ENCODE measurements at places on chromosomes 2 and 18.

DNA sequence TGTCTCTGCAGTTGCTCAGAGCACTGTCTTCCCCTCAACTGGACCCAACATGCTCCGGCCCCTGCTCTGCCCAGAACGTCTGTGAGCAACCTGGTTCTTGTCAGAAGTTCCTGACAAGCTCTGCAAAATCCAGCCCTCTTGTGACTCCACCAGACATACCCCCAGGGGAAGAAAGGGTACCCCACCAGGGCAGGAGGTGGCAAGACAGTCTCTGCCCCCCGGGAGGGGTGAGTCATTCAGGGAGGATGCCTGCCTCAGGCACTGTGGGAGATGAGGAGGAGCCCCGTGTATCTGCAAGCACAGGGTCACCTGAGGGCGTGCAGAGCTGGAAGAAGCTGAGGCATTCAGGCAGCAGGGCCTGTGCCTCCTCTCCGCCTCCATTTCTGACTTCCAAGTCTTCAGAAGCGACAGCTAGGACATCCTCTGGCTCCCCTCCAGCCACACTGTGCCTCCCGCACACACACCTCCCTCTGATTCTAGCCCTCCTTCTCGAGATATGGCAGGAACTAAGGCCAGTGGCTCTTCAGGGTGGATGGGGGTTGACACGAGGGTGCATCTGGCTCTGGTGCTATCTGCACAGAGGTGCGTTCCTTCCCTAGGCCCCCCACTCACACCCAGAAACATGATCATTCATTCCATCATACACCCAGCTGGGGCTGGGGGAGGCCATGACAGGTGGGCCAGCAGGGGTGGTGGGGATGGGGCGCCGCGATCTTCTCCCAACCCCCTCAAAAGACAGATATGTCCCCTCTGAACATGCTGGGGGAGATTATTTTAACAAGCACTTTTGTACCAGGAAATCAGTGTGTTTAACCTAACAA, 222.2 kb downstream of the CYP26B1 start:
- DNase-seq, result no peak

DNA sequence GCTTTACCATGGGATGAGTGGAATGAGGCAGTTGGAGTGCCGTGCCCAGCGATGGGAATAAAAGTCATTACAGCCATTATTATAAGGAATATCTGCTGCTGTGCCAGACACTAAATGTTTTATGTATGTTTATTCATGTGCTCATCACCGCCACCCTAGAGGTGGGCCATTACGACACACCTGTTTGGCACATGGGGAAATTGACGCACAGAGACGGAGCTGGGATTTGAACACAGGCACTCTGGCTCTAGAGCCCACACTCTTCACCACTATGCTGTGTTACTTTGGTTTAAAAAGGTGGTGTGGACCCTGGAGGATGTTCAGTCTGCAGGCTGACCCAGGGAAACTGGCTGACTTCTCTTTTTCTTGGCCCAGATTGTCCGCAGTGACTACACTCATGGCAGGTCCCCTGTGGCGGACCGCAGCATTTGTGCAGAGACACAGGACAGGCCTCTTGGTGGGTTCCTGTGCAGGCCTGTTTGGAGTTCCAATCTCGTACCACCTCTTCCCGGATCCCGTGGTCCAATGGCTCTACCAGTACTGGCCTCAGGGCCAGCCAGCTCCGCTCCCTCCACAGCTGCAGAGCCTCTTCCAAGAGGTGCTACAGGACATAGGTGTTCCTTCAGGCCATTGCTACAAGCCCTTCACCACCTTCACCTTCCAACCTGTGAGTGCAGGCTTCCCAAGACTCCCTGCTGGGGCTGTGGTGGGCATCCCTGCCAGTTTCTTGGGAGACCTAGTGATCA, 1.6 kb downstream of the TMEM177 start:
- DNase-seq, result no peak

- no peak for DNase-seq
These were observed 27.8 kb upstream of the COL6A3 start for GRCh38 chr2:237441605-237442274.

GRCh38 chr2:70692256-70692655, 75.7 kb downstream of the ADD2 start:
- no peak for DNase-seq

DNA sequence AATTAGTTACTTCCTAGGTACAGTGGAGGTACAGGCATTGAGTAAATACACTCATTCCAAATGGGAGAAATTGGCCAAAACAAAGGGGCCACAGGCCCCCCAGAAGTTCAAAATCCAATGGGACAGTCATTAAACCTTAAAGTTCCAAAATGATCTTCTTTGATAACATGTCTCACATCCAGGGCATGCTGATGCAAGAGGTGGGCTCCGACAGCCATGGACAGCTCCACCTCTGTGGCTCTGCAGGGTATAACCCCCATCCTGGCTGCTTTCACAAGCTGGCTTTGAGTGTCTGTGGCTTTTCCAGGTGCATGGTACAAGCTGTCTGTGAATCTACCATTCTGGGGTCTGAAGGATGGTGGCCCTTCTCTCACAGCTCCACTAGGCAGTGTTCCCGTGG, 488.7 kb downstream of the DCDC2C start:
- no peak for DNase-seq

- peak; percentile 45 for DNase-seq
These were observed 48.4 kb downstream of the GTF3C3 start for GRCh38 chr2:196750977-196751631.

All from T follicular helper cell (primary cell).